ENCODE measurements at places on chromosomes 2 and 18. TPM values are rescaled to one million over a fixed set of nuclear protein-coding genes. Genes with fewer than 3 reads are reported as not detected.

GCG gene
- total RNA-seq, result not detected

DNA sequence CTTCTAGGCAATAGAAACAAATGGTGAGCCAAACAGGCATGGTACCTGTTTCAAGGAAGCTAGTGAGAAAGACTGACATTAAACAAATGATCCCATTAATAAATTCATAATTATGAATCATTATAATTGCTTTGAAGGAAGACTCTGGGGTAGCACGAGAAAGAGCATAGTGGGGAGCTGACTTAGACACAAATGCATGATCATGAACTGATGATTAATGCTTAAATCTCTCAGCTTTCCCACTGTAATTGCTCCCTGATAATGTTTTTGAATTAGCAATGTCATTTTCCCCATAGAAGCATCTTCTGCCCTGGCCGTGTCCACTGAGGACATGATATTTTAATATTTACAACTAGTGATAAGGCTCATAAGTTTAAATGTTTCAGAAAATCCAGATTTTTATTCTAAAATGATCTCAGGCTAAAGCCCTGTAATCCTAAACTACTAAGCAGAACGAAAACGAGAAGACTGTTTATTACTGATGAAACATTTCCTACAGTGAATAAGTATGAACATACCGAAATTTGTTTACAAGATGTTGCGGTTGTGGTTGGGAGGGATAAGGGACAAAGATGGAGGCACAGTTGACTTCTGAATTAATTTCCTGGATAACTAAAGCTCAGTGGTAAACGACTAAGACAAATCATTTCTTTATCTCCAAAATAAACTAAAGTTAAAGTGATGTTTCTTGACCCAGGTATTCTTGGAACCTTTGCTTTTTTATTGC, 47.3 kb upstream of the TACR1 start:
- no peak for DNase-seq

DNA sequence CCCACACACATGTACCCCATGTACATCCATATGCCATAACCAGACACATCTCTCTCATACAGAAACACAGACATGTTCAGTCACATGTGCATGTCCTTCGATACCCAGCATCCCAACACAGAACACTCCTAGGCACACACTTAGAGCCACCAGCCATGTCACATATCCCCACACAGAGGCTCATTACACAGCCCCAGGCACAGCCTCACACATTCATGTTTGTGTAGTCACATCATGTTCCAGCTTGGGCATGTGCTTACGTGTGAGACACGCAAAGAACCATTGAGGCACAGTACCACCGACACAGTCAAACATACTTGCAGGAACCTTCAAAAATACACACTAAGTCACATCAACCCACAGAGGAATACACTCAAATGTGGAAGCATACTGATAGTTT, 17.3 kb downstream of the FBXO41 start:
- no peak for DNase-seq

DNA sequence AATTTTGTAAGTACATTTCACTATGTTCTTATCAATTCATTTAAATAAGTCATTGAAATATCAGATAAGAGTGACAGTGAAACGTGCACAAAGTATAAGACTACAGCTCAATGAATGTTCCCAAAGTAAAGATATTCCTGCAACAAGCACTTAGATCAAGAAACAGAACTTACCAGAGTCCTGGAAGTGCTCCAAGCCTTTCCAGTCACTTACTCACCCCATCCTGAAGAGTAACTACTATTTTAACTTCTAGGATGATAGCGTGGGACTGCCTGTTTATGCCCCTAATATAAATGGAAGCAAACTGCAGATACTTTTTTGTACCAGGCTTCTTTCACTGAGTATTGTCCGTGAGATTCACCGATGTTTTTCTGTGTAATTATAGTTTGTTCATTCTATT, 768.9 kb downstream of the SLC4A3 start:
- no peak for DNase-seq

- DNase-seq, result no peak
Observed at GRCh38 chr2:120587279-120587996, 148.2 kb upstream of the GLI2 start.

FSIP2 gene
- total RNA-seq, result 56.4 TPM

MSTN gene
- not detected for total RNA-seq

HADHA gene
- total RNA-seq, result 89.8 TPM

CRYGC gene
- total RNA-seq, result not detected

- no peak for DNase-seq
Observed at GRCh38 chr2:204479557-204479956, 65.7 kb upstream of the PARD3B start.

DNA sequence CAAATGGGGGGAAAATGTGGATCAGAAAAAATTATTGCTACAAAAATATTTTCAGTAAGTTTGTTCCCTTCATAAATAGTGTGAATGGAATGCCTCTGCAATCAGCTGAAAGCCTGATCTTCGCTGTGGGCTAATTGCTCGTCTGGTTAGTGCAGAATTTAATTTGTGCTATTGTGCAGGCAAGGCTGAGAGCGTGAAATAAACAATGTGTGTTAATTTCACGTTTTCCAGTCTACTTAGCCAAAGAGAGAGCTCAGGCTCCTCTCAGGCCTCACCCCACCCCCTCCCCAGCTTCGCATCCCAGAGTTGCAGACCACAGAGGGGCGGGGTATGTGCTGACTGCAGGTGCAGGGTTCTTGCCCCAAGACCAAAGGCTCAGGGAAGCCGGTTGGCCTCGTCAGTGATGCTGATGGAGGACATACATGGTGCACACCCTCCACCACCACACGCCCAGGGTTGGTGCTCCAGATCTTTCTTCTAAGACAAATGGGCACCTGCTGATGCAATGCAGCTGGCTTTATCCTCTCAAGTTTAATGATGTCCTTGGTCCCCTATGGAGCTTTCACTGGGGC, 302.6 kb upstream of the SLC14A2 start:
- no peak for DNase-seq

GPR35 gene
- total RNA-seq, result 1.5 TPM

GRCh38 chr2:40164736-40165508, 287.0 kb downstream of the SLC8A1 start:
- no peak for DNase-seq

DNA sequence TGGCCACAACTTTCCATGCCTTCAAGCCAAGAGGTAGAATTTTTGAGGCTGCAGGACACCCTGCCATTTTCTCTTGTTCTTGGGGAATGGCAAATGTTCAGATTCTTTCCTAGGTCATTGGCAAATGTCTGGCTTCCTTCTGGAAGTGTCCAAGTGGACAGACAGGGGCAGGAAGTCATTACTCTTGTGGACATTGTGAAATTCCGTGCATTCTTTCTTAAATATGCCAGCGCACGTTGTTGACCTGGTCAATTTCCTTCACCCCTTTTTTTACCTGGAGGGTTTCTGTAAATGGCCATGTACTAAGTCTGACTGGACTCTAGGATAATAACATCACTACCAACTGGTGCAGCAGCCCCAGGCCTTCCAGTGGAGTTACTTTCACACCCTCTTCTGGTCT, 13.9 kb downstream of the ASB18 start:
- DNase-seq, result no peak

GRCh38 chr18:58004317-58004716, 39.7 kb upstream of the NEDD4L start:
- no peak for DNase-seq

LTBP1 gene
- total RNA-seq, result 3.9 TPM

MOB4 gene
- 46.4 TPM for total RNA-seq

DNA sequence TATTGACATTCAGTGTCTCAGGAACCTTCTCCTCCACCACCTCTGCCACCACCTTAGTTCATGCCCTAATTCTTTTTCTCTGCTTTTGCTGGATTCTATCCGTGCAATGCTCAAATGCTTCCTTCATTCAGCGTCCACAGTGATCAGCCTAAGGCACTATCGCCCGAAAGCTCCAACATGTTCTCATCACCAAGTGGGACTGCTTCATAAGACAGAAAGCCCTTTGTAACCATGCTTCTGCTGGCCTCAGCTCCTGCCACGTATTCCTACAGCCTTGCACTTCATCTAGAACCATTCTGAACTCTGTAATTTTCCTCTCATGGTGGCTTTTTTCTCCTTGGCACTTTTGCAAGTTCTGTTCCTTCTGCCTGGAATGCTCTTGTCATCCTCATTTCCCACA, 222.9 kb downstream of the HNMT start:
- DNase-seq, result no peak

DNA sequence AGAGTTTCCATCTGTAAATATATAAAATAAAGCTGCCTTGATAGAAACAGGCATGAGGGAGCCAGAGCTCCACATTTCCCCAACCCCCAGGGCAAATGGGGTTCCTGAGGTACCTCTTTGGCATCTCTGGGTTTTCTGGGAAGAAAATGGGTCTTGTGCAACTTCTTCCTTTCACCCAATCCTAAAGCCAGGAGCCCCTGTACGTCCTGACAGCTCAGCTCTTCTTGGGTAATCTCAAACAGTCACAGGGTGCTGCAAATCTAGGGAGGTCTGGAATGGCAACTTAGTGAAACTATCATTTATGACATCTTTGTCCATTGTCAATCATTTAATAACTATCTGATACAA, 36.6 kb upstream of the STAT1 start:
- DNase-seq, result no peak

PHOSPHO2 gene
- 9.6 TPM for total RNA-seq

MRPL44 gene
- total RNA-seq, result 37.3 TPM

RAPGEF4 gene
- total RNA-seq, result 8.7 TPM

DNA sequence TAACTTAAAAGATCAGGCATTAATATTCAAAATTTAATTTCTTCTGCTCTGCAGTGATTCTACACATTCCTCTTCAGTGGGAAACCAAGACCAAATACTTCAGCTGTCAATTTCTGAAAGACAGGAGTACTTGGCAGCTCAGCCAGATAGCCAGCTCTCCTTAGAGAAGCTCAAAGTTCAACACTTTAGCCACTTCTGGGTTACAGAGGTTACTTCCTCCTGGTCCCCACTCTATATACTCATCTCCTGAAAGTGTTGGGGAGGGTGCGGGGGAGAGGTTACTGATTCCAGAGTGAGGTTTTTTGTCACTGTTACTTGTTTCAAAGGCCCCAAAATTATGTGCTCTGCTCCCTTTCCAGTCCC, 4.1 kb downstream of the CYTIP start:
- no peak for DNase-seq

- no peak for DNase-seq
Observed at GRCh38 chr2:99476629-99477028, 13.2 kb downstream of the REV1 start.

- no peak for DNase-seq
Observed at GRCh38 chr2:227821043-227821942, 7.7 kb downstream of the CCL20 start.

- no peak for DNase-seq
Observed at GRCh38 chr2:68083346-68083745, 20.5 kb upstream of the C1D start.

DUSP2 gene
- total RNA-seq, result 0.34 TPM

SULT1C4 gene
- 1.6 TPM for total RNA-seq

DNA sequence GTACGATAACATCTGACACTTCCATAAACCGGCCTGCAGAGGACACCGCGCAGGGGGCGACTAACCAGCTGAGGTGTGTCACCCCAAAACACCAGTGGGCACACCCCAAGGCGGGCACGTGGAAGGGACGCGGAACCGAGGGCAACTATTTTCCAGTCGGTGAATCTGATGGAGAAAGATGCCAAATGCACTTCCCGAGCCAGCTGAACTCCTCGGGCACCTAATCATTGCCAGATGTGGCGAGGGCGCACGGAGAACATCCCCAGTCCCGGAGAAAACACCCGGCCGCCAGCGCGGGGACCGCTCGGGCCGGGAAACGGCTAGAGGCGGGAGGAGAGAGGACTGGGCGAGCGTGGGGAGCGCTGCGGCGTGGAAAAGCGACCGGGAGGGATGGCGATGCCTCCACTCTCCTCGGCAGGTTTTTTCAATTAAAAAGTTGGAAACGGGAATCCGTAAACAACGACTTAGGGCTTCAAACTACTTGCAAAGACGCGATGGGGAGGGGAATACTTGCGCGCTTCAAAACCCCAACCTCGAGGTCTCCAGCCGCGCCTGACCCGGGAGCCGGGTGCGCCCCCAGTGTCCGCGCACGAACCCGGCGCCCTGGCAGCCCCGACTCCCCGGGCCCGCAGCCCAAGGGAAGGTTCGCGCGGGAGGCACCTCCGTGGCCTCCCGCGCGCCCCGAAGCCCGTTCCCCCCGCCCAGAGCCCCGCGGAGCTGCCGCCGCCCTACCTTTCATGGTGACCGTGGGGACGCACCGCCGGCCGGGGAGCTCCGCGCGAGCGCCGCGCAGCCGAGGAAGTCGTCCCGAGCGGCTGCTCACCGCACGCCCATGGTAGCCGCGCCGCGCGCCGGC, 497 bp downstream of the COLEC12 start:
- DNase-seq, result peak; percentile 26

CNTNAP5 gene
- 22.0 TPM for total RNA-seq

DNA sequence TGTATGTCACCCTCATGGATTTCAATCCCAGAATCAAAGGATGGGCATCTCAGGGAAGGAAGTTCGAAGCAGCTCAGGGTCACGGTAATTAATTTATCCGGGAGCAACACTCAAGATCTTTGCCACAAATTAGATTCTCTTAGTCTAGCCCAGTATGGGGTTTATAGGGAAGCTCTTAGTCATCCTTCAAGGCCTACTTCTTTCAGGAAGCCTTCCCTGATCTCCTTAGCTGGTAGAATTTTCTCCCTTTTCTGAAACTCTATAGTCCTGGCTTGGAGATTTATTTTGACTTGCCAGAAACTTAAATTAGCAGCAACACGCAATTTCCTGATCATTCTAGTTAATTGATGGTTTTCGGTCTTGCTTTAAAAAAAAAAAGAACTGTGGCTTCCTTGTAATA, 20.5 kb upstream of the GREB1 start:
- no peak for DNase-seq

DNA sequence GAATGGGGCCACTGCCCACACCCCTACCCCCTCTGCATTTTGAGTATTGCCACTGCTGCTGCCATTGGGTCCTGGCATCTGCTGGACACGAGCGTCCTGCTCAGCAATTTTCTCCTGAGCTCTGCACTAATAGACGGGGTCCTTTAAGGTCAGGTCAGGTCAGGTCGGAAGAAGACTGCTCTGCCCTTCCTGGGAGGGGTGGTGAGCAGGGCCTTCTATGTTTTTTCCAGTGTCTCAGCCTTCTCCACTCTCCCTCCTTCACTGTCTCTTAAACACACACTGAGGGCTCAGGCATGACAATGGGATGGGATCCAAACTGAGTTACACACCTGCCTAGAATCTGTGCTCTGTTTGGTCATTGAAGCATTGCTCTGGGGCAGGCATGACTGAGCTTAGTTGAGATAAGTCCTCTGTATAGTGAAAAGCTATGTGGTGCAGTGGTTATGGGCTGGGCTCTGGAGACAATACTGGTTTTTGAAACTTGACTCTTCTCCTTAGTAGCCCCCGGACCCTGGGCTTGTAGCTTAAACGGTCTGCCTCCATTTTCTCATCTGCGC, 10.6 kb downstream of the MYO1B start:
- no peak for DNase-seq

- DNase-seq, result no peak
Observed at GRCh38 chr2:157488877-157489276, 45.0 kb upstream of the CYTIP start.

DNA sequence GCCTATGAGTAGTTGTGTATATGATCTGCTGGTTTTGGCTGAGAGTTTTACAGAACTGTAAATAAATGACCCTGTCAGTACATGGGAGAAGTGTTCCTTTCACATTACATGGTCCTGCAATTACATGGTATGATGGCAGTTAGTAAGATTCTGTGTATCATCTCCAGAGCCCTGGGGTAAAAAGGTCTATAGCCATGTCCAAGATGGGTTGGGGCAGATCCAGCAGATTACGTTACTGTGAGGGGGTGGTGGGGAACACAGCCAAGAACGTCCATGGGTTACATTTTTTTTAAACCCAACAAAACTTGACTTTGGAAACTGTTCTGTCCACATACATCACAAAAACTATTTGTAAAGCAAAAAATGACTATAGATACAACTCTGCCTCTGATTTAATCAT, 64.2 kb upstream of the LMAN1 start:
- no peak for DNase-seq

SLC19A3 gene
- total RNA-seq, result 1.7 TPM

- no peak for DNase-seq
Observed at GRCh38 chr2:186724736-186725135, 30.9 kb downstream of the FAM171B start.

All from glutamatergic neuron (in vitro differentiated cells).